ENCODE measurements at places on chromosomes 4 and X. TPM values are rescaled to one million over a fixed set of nuclear protein-coding genes. Genes with fewer than 3 reads are reported as not detected.

Gene BEND2
- 0.24 TPM for polyA plus RNA-seq

Gene AFAP1
- 0.20 TPM for polyA plus RNA-seq

Gene CNOT6L
- 40.1 TPM for polyA plus RNA-seq

Gene CSAG2
- polyA plus RNA-seq = not detected

Gene LIN54
- 7.7 TPM for polyA plus RNA-seq

Gene NKX6-1
- polyA plus RNA-seq = not detected

Gene PGM2
- 19.8 TPM for polyA plus RNA-seq

Gene DKC1
- polyA plus RNA-seq = 34.4 TPM

Gene TBC1D9
- 59.4 TPM for polyA plus RNA-seq

Gene PLK4
- 1.6 TPM for polyA plus RNA-seq

Gene SYN1
- not detected for polyA plus RNA-seq

Gene MAGEA10
- polyA plus RNA-seq = not detected

Gene UGT2B11
- not detected for polyA plus RNA-seq

Gene GATA1
- not detected for polyA plus RNA-seq

Gene EGF
- 0.51 TPM for polyA plus RNA-seq

Gene MAOB
- polyA plus RNA-seq = not detected

Gene NWD2
- not detected for polyA plus RNA-seq

Gene ZNF41
- 8.6 TPM for polyA plus RNA-seq

Gene GC
- polyA plus RNA-seq = not detected

Gene GPR143
- polyA plus RNA-seq = 0.20 TPM
